ENCODE measurements at places on chromosomes 7 and 10.

GRCh38 chr7:141264511-141264910 lies 190.6 kb downstream of the TMEM178B start:
- no peak for DNase-seq

- DNase-seq, result no peak
Measured at GRCh38 chr7:4693749-4694148, 11.7 kb downstream of the FOXK1 start.

DNA sequence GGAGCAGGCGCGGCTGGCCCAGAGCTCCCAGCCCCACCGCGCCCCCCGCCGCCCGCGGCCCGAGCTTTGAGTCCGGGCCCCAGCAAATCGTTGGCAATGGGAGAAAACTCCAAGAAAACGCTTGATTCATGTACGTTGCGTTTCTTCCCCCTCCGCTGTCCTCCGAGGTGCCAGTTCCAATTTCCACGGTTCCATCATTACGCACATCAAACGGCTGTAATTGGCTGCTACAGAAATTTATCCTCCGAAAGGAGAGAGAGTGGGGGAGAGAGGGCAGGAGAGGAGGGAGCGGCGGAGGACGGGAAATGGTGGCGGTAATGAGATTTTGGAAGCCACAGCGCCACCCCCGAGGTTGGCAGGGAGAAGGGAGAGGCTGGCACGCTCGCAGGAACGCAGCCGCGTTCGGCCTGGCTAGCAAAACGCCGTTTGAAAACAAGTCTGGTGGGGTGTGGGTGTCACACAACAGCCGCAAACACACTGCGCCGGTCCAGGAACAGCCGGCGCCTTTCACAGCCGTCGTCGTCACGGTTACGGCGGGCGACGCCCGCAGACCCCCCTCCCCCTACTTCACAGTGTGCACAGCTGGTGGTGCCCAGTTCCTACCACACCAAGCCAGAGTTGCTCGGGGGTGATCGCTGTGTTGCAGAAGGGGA lies 57.5 kb downstream of the UNCX start:
- DNase-seq, result no peak

DNA sequence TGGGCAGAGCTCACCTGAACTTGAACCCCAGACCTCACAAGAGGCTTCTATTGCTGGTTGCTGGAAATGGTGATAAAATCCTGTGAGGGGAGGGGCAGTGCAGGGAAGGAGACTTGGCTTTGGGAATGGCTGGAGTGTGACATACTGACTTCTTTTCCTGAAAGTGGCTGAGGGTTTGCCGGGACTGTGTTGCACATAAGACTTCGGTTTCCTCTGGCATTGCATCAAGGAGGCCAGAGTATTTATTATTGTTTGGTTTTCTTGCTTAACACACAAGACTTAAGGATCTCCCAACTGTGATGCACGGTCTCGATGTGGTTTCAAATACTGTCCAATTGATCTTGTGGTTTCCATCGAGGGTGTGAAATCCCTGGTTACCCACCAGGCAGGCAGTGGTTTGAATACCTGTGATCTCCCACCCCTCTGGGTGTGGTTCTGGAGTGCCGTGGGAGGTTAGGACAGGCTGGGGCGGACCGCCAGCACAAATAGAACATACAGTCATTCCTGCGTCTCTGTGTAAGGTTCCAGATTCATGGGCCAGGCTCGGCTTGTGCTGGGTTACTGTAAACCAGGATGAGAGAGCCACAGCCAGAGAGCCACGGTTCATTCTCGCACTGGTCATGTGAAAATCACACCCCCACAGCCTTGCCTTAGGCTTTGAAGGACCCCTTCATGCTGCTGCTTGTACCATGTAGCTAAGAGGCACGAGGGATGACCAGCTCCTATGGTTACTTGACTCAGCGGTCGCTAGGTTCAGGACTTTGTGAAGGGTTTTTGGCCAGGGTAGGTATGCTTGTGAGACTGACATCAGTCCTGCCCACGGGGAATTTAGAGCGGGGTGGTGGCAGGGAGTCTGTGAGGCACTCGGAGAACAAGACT lies 39.2 kb downstream of the WBP1L start:
- DNase-seq, result peak; percentile 17

GRCh38 chr10:114623661-114624294 lies 34.3 kb downstream of the ABLIM1 start:
- peak; percentile 47 for DNase-seq

DNA sequence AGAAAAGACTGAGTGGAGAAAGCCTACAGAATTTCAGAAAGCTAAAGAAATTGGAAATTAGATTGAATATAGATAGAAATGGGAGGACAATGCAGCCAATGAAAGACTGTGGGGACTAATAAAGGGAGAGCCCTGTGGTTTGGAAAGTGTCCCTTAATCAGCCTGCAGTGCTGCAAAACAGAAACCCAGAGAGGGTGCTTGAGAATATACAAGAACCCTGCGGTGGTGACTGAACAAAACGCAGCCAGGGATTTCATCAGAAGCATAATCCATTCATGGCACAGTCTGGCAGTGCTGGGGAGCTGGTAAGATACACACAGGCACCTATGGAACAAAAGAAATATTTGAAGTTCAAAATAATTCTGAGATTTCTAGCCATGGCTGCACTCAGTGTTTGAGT lies 19.1 kb downstream of the CEP41 start:
- no peak for DNase-seq

- DNase-seq, result peak; percentile 99
Measured at GRCh38 chr10:33334153-33334804, at the start of gene NRP1. Gene NRP1, minus strand, starts transcription at chr10:33334667. Its CDS starts 285 bp downstream, at chr10:33334382.

DNA sequence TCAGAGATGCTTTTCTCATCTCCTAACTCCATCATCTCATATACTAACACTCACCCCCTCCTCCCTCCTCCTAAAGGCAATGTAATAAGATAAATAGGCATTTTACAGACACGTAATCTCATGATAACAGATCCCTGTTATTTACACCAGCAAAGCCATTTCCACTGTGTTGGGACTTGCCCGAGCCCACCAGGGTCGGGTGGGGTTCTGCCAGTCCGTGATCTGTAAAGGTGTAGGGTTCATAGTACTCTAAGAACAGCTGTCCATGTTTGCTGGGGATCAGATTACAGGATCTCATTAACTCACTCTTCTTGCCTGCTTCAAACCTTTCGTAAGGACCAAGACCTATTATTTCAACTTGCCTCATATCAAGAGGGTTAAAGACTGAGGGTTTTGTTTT lies 172.4 kb downstream of the FZD1 start:
- no peak for DNase-seq

- peak; percentile 21 for DNase-seq
Measured at GRCh38 chr10:92689663-92690210, at the start of gene HHEX. Gene HHEX, plus strand, starts transcription at chr10:92689955. Its CDS starts 32 bp downstream, at chr10:92689987.

DNA sequence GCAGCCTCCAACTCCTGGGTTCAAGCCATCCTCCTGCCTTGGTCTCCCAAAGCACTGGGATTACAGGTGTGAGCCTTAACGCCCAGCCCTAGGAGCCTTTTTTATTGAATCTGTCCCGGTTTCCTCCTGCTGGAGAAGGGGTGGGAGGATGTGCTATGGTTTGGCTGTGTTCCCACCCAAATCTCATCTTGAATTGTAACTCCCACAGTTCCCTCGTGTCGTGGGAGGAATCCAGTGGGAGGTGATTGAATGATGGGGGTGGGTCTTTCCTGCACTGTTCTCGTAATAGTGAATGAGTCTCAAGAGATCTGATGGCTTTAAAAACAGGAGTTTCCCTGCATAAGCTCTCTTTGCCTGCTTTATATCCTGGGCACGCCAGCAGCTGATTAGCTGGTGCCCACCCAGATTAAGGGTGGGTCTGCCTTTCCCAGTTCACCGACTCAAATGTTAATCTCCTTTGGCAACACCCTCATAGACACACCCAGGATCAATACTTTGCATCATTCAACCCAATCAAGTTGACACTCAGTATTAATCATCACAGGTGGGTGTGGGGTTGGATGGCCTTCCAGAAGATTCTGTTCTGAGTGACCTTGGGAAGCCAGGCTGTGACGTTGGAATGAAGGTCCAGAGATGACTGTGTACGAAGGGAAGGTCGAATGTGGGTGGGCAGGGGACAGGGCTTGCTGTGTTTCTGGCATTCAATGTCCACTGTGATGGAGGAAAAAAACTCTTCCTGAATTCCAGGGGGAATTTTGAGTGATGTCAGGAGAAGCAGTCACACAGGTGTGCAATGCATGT lies 33.8 kb upstream of the CUX1 start:
- DNase-seq, result no peak

DNA sequence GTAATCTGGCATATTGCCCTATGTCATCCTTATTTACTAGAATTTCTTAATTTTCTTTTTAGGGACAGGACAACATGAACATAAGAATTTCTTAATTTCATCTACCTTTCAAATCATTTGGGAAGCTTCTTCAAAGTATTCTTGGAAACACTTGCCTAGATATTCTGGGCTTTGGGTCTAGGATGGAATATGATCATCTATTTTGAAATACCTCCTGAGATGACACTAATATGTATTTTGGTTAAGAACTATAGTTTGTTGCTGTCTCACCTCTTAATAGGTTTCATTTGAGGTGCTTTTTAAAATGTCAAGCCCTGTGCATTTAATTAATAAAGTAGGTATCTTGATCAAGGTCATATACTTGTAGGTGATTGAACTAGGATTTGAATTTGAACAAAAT lies 49.1 kb downstream of the SEPTIN7 start:
- DNase-seq, result no peak

- no peak for DNase-seq
Measured at GRCh38 chr10:52677086-52677485, 95.5 kb downstream of the MBL2 start.

DNA sequence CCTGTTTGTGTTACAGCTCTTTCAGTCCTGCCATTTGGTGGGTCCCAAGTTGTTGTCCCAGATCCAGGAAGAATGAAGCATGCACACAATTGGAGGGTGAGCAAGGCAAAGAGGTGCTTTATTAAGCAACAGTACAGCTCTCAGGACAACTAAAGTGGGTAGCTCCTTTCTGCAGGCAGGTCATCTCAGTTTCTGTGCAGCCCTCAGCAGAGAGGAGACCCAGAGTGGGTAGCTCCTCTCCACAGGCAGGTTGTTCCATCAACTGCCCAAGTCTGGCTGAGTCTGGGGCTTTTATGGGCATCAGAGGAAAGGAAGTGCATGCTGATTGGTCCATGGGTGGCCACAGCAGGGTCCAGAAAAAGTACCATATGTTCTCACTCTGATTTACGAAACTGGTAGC lies 624.5 kb downstream of the LRMDA start:
- DNase-seq, result no peak

- no peak for DNase-seq
Measured at GRCh38 chr10:74282151-74282847, 131.3 kb downstream of the ADK start.

GRCh38 chr7:25124465-25125136 lies 459 bp downstream of the CYCS start:
- no peak for DNase-seq

GRCh38 chr7:12719981-12720865 lies 32.8 kb downstream of the ARL4A start:
- DNase-seq, result no peak

DNA sequence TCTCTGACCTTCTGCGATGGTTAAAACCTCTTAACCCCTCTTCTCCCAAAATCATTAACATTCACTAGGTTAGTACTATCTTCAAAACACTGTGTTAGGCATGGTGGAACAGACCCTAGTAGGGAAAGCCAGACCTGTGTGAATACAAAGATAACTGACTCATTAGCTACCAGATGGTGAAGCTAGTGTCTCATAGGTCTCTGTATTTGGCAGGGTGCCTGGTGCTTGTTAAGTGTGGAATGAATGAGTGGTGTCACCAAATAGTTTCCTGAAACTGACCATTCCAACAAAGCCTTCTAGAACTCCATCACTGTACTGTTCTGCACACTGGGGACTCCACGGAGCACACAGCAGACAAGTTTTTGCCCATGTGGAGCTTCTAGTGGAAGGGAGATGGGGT lies 27.7 kb upstream of the TM9SF3 start:
- peak; percentile 75 for DNase-seq

- no peak for DNase-seq
Measured at GRCh38 chr10:63105225-63106110, 27.7 kb upstream of the NRBF2 start.

GRCh38 chr10:11288302-11288701 lies 270.6 kb downstream of the CELF2 start:
- DNase-seq, result no peak

DNA sequence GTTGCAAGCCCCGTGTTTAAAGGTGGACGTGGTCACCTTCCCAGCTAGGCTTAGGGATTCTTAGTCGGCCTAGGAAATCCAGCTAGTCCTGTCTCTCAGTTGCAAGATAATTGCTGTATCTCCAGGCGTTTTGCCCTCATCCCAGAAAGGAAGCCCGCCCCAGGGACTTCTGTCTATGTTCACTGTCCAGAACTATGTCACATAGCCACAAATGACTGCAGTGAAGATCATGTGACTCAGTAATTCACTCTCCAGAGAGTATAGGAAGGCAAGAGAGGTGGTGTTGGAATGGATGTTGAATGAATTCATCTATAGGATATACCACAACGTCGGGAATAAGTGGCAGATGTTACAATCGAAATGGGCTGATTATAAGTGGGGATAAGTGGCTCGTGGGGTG lies 349 bp upstream of the ERVW-1 start:
- DNase-seq, result no peak

DNA sequence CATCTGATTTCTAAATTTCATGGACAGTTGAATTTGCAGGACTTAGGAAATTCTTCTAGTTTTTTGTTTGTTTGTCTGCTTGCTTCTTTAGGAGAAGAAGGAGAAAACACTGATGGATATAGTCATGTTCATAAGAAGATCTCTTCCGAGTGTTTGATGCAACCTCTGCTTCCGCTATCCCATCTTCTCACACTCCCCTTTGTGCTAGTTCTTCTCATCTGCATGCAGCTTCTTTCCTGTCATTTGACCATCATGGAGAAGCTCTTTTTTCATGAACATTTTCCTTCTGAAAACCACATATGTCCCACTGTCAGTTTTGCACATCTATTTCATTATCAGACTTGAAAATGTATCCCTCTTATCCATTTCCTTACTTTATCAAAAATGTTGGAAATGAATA lies 346.9 kb upstream of the PRKCQ start:
- DNase-seq, result no peak

DNA sequence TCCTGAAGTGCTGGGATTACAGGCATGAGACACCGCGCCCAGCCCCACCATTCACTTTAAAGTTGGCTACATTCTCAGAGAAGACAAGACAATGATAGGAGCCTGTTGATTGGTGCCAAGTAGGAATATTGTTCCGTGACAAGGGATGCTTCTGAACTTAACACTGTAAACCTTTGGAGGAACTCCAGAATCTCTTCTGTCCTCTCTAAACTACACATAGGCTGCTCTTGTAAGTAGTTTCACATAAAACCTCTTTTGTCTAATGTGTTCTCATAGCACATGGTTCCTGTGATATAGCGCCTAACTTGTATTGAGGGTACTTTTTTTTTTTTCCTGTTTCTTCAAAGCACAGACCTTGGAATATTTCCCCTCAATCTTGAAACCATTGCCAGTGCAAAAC lies 3.6 kb upstream of the COPG2 start:
- DNase-seq, result no peak

- DNase-seq, result no peak
Measured at GRCh38 chr7:45597286-45597984, 23.3 kb downstream of the ADCY1 start.
